ENCODE measurements at places on chromosomes 2 and 18.
A peak's percentile ranks its signal among the peaks of the same experiment; 100 is the strongest.

DNA sequence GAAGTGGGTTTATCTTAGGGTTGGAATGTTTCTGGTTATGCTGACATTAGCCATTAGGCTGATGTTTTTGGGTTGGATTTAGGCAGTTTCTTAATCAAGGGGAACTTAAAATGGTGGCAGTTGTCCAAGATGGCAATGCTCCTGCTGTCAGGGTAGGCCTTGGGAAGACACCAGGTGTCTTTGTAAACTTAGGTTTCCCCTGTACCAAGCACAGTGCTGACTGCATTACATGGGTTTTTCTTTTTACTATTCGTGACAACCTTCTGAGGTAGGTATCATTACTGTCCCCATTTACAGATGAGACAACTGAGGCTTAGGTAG, 528 bp upstream of the ATG16L1 start:
- DNase-seq = no peak

DNA sequence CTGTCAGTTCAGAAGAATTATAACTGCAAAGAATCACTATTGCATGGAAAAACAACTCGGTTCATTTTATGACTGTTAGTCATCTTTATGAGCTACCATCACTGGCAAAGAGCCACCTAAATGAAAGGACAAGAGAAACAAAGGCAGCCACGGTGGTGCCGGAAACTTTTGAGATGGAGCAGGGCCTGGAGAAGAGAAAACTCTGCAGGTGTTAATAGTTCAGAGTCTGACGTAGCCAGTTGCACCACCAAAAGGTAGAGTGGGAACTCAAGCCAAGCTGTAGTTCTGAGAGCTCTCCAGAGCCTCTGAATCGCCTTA, 110.9 kb downstream of the FTCDNL1 start:
- no peak for DNase-seq

DNA sequence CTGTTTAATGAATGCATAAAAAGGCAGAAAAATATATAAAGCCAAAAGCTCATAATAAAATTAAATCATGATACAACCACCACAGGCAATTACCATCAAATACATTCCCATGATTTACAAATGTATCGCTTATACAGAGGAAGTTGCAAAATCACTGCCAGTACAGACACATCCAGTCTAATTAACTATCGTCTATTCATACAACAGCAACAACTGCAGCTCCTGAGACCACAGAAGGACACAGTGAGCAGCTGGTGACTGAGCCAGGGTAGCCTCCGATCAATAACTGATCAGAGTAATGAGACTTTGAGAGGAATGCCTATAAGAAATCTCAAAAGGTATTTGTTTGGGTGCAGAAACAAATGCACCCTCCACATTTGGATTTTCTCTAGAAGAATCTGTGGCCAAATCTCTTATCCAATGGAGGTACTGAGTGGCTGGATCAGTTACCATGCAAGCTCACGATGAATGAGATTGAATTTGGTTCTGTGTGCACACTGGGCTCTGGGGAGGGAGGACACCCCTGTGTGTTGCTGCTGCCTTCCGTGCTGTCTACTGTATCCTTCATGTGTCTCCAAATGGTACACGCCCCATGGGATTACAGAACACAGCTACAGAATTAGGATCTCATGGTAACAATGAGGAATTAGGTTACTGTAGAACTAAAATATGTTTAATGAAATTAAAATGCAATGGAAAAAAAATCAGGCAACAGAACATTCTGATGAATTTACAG, 119.6 kb downstream of the MBP start:
- DNase-seq = no peak

DNA sequence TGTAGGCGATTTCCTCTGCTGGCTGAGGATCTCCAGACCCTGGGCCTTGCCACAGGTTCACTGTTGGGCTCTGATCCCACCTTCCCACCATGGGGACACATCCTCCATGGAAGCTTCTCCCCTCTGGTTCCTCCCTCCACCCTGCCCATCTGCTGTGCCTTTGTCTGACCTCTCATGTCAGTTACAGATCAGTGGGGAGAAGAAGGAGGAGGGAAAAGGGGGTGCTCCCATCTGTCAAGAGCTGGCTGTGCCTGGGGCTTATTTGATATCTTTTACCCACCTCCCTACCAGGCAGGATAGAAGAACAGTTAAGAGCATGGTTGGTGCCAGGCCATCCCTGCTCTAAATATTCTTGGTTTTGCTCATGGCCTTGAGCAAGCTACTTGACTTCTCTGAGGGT, 12.3 kb upstream of the DNAJB2 start:
- no peak for DNase-seq

DNA sequence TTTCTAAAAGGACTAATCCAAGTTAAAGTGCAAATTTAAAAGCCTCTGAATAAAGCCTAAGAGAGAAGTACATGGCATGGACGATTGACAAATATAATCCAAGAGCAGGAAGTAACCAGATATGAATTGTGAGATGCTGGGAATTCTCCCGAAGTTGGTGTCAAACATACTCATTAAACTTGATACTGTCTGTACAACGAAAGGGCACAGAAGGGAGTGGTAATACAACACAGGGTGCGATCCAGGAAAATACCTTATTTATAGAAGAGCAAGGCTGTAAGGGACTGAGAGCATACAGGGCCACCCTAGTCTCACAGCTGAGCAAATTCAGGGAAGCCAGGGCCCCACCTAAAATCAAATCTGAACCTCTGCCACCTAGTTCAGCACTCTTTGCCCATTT, 41.6 kb downstream of the SEMA4F start:
- DNase-seq = no peak

GRCh38 chr2:68193787-68194372, 36.2 kb downstream of the PNO1 start:
- DNase-seq = no peak

GRCh38 chr18:49756671-49757362, 56.5 kb downstream of the ACAA2 start:
- DNase-seq = no peak

DNA sequence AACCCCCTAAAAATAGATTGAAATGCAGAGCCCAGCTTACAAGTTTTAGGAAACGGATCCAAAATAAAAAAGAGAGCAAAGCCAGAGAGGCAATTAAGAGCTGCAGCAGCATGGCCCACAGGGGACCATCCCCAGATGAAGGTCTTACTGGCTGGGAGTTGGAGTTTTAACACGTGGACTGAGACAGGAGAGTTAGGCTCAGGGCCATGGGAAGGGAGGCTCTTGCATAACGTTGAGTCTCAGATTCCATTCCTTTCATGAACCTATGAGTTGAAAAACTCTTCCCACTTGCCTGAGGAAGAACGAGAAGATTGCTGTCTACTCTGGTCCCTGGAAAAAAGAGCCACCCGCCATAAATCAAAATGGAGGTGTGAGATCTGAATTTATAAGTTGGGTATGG, 101.8 kb upstream of the NDUFV2 start:
- no peak for DNase-seq

DNA sequence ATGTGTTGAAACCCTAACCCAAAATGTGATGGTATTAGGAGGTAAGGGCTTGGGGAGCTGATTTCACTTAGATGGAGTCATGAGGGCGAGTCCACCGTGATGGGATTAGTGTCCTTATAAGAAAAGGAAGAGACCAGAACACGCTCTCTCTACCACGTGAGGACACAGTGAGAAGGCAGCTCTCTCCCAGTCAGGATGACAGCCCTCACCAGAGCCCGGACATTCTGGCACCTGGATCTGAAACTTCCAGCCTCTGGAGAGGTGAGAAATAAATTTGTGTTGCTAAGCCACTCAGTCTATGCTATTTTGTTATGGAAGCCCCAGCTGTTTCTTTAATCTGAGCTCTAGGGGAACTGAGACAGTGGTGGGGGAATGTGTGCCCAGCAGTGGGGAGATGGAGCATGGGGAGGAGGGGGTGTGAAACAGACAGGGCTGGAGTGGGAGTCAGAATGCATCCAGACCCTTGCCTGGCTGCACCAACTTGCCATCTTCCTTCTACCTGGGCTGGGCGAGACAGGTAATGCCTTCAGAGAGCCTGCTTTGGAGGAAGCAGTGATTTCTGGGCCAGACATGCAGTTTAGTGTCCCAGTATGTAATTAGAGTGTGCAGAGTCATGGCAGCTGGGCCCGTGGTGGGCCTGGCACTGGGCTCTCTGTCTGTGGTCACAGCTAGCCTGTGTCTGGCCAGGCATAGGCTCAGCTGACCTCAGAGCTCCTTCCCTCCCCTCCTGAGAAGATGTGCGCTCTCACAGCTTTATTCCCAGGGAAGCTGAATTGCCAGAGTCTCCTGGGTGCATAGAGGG, 38.1 kb downstream of the RHOB start:
- DNase-seq = no peak

GRCh38 chr2:96665083-96665569, 22.6 kb downstream of the FER1L5 start:
- peak; percentile 36 for DNase-seq

GRCh38 chr2:32652555-32653209, 24.8 kb downstream of the TTC27 start:
- DNase-seq = no peak

GRCh38 chr2:101446869-101447268, 28.0 kb downstream of the RFX8 start:
- no peak for DNase-seq

- no peak for DNase-seq
These were observed 38.8 kb downstream of the INHBB start for GRCh38 chr2:120384486-120385354.

DNA sequence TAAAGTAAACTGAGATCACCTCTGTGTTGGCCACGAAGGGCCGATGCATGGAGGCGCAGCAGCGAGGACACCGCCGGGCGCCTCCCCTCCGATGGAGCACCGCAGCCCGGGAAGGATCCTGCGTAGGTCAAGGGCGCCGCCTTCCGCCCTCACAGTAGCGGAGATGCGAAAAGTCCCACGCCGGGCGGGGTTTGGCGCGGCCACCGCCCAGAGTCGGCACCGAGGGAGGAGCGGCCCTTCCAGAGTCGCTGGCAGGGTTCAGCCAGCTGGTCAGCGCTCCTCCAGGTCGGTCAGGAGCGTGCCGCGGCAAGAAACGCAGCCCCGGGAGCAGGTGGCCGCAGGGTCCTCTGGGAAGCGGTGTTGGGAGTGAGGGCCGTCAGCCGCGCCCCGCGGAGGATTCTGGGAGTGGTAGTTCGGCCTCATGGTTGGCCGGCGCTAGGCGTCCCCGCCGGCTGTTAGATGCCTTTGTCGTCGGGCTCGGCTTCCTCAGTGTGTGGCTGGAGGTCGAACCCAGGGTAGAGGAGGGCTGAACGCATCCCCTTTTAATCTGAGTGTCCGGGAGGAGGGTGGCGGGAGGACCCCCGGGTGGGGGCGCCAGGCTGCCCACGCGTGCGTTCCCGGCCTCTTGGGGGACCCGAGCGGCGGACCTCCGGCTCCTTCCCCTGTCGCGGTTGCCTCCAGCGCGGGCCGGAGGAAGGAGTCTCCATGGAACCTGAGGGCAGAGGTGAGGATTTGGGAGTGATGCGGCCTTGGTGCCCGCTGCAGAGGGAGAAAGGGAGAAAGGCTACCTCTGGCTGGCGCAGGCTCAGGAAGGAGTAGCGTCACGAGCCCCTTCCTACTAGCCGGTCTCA, at the start of gene ZNF892:
TSS of gene ZNF892 (plus strand) at position 411 of the 851 bp plus-strand sequence. CDS start at position 706, 295 bp downstream.
- peak; percentile 35 for DNase-seq

DNA sequence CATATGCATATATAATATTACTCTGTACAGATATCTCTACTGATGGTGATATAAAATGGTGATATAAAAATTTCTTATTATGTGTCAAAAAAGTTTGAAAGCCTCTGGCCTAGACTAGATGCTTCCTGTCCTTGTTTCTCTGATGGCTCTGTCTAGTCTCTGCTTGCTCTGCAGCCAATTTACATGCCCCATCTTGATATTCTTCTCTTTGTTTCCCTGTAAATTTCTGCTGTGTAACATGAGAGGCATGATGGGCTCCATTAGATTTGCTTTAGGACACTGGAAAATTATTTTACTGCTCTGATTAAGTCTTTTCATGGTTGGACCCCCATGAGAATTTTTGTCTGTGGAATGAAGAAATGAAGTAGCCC, 24.3 kb downstream of the BABAM2 start:
- no peak for DNase-seq

GRCh38 chr2:203873461-203873860, 5.9 kb downstream of the CTLA4 start:
- no peak for DNase-seq

GRCh38 chr18:46767217-46767616, 10.4 kb upstream of the ST8SIA5 start:
- no peak for DNase-seq

- DNase-seq = no peak
These were observed 41.3 kb upstream of the SNED1 start for GRCh38 chr2:240956935-240957655.

DNA sequence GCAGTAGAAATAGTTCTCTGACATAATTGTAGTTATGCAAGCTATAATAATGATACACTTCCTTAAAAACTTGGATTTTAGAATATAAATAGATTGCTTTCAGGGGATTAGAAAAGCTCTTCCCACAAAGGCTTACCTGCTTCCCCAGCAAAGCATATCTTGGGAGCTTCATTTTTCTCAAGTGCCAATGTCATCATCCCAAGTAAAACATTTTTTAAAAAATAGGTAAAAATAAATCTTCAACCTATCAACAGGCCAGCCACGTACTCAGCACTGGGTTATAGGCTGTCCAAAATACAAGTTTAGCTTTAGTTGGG, 39.0 kb upstream of the NPAS2 start:
- no peak for DNase-seq

- no peak for DNase-seq
These were observed 159.0 kb downstream of the TMX3 start for GRCh38 chr18:68555879-68556301.

DNA sequence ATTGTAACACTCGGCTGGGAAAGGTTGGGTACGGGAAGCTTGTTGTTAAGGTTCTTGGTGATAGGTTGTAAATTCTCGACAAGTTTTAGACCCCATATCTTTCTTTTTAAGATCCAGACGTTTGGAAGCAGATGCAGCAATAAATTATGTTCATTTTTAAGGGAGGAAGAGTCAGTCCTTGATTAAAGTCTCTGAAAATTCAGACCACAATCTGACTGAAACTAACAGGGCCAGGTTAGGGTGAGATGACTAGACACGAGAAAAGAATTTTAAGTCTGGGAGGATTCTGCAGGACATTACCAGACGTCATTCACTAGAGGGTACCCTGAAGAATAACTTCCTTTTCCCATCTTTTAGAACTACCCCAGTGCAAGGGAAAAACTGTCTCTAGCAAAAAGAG, 16.1 kb downstream of the WIPF1 start:
- DNase-seq = no peak

DNA sequence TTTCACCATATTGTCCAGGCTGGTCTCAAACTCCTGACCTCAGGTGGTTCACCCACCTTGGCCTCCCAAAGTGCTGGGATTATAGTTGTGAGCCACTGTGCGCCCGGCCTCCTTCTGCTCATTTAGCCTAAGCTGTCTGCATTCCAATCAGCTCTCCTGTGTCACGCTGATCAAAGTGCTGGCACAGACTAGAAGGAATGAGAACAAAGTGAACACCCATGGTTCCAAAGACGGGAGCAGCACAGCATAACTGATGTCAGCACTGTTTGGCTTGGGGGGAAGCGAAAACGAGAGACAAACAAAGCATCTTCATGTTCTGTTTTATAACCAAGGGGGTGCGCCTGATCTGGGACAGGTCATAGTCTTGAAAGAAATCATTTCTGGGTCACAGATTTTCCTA, 43.3 kb downstream of the DIPK1C start:
- no peak for DNase-seq

GRCh38 chr2:153059338-153060052, 341.1 kb downstream of the ARL6IP6 start:
- no peak for DNase-seq

Data from GOT3 (cell line).